CD4-positive, alpha-beta T cell treated with Interleukin-4 for 1 hour (primary cell): ENCODE measurements at places on chromosomes 2 and 18.

GRCh38 chr2:226995625-226996041 lies 159.8 kb downstream of the RHBDD1 start:
- no peak for DNase-seq

DNA sequence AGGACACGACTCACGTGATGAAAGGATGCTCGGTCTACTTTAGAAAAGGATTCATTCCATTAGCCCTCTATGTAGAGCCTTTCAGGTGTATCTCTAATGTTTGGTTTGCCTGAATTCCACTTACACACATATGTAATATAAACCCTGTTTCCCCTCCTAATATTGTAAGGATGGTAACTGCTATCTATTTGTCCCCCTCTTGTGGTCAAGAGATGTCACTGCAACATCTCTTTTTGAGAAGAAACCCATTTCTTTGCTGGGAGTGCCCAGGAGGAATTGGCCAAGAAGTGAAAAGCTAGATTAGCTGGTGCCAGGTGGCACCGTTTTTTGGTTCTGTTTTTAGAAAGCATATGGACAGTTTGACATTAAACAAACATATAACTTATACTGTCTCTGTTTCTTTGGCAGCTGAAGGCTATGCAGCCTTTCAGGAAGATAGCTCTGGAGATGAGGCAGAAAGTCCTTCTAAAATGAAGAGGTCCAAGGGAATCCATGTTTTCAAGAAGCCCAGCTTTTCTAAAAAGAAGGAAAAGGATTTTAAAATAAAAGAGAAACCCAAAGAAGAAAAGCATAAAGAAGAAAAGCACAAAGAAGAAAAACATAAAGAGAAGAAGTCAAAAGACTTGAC lies 41.2 kb downstream of the RALBP1 start:
- DNase-seq, result no peak

GRCh38 chr2:170282851-170283250 lies 104.9 kb downstream of the MYO3B start:
- no peak for DNase-seq

- no peak for DNase-seq
These were observed 7.2 kb downstream of the AGAP1 start for GRCh38 chr2:235500761-235501672.

GRCh38 chr2:239778861-239779558 lies 246.1 kb downstream of the NDUFA10 start:
- no peak for DNase-seq

DNA sequence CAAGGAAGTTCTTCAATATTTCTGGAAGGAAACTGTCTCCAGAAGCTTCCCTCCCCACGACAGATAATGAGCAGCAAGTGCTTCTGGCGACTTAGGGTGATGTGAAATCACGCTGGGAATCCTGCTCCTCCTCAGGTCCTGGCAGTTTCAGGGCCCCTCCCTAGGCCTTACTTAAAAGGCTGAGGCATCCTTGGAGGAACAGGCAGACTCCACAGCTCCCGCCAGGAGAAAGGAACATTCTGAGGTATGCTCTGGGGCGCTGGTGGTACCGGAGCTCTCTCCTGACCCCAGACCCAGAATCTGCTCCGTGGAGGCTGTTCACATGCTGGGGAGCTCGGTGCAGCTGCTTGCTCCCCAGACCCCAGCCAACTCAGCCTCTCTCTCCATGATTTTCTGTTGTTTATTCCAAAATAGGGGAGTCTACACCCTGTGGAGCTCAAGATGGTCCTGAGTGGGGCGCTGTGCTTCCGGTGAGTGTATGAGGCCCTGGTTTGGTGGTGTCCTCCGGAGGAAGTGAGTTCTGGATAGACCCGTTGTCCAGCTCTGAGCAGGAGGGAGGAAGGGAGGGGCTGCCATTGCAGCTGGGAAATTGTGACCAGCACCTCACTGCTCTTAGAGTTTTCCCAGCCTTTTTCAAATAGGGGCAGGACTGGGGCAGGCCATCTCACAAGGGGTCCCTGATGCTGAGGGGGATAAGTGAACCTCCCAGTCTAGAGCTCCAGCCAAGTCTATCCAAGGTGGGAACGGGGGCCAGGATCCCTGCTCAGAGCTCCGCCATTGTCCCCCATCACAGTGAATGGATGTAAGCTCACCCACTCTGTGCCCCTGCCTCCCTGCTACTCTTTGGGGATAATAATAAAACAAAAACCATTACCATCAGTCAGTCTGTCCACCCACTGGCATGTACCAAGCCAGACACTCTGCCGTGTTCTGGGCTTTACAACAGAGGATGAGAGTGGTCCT lies at the start of gene IL36RN:
Gene IL36RN, plus strand, starts transcription at position 201 of the 963 bp plus-strand sequence. Its CDS starts 241 bp downstream, at position 442.
- no peak for DNase-seq

GRCh38 chr2:52703004-52703403 lies 1064.6 kb upstream of the CHAC2 start:
- no peak for DNase-seq

DNA sequence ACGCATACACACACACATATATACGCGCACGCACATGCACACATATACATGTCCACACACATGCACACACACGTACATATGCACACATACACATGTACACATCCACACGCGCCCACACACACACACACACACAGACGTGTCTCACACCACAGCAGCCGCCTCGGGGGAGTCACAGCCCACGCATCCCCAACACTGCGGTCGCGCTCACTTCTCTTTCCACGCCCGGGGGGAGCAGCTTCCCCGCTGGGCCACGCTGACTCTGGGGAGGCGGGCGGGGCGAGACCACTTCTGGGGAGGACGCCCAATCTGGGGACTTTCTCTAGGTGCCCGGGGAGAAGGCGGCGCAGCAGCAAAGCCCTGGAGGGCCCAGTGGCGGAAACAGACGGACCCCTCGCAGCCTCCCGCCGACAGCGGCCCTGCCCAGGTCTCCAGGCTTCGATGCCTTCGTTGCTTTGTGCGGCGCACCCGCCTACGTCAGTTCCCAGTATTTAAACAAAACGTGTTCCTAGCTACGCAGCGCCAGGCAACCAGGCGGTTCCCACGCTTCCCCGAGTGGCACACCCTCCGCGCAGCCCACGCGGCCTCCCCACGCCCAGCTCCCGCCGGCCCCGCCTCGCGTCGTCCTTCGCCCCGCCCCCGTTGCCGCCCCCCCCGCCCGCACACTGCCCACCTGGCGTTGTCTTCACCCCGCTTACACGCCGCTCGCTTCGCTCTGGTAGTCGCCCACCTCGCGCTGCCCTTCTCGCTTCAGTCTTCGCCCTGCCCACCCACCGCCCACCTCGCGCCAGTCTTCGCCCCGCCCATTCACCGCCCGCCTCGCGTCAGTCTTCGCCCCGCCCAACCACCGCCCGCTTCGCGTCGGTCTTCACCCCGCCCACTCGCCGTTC lies 810 bp upstream of the RBFA start:
- peak; percentile 83 for DNase-seq

- DNase-seq, result no peak
These were observed 1.5 kb upstream of the VSNL1 start for GRCh38 chr2:17538844-17539554.
